ENCODE measurements at places on chromosomes 2 and 18.
A peak's percentile ranks its signal among the peaks of the same experiment; 100 is the strongest.

- no peak for DNase-seq
Measured at GRCh38 chr2:100274076-100274475, 48.2 kb downstream of the LONRF2 start.

DNA sequence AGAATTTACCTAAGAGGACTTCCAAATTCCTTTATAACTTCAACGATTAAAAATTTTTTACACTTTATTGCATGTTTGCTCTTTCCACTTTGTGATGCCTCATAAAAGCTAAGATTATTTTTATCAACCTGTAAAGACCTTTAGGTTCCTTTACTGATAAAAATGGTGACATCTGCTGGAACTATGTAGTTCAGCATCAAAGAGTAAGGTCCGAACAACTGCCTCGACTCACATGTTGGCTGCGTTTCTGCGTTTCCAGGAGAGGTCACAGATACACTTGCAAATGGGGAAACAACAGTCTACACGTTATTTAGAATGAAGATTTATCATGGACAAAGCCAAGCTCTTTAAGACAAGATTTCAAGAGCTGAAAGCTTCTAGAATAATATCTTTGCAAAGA lies 18.8 kb upstream of the TMX3 start:
- DNase-seq = peak; percentile 16

DNA sequence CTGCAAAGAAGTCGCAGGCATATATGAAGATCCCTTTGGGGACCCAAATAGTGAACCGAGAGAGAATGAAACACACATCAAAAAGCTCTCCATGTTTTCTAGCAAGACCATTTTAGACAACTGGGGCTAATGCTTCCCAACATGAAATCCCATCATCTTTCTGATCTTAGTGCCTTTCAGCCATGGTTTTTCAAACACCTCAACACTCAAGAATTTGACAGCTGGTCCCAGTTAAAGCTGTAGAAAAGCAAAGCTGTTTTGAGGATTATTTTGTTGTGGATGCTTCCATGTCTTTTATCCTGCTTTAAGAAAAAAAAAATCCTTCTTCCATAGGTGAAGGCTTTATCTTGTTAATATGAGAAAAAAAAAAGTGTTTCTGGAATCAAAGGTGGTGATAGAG lies 259.1 kb downstream of the STK39 start:
- DNase-seq = no peak

DNA sequence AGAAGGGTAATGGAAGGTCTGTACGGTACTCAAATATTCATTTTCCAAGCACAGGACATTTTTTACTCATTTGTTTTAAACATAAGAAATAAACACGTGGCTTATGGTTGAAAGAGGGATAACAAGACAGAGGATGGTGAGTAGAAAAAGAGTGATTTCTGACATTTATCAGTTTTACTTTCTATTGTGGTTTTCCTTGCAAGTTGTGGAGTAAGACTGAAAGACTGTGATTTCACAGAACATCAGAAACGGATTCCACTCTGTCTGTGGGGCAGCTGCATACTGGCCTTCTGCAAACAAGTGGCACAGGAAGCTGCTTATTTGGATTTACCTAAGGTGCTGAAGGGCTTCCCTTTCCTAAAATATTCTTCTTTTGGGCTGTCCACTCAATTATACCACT lies 122.2 kb upstream of the ITGB6 start:
- no peak for DNase-seq

DNA sequence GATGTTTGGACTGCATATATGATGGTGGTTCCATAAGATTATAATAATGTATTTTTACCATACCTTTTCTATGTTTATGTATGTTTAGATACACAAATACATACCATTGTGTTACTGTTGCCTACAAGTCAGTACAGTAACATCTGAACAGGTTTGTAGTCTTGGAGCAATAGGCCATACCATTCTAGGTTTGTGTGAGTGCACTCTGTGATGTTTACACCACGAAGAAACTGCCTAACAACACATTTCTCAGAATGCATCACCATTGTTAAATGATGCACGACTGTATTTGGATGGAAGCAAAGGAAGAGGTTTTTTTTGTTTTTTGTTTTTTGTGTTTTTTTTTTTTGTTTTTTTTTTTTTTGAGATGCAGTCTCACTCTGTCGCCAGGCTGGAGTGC lies 9.5 kb downstream of the DUSP19 start:
- DNase-seq = no peak

- peak; percentile 66 for DNase-seq
Measured at GRCh38 chr2:179837408-179837807, 24.0 kb downstream of the ZNF385B start.

DNA sequence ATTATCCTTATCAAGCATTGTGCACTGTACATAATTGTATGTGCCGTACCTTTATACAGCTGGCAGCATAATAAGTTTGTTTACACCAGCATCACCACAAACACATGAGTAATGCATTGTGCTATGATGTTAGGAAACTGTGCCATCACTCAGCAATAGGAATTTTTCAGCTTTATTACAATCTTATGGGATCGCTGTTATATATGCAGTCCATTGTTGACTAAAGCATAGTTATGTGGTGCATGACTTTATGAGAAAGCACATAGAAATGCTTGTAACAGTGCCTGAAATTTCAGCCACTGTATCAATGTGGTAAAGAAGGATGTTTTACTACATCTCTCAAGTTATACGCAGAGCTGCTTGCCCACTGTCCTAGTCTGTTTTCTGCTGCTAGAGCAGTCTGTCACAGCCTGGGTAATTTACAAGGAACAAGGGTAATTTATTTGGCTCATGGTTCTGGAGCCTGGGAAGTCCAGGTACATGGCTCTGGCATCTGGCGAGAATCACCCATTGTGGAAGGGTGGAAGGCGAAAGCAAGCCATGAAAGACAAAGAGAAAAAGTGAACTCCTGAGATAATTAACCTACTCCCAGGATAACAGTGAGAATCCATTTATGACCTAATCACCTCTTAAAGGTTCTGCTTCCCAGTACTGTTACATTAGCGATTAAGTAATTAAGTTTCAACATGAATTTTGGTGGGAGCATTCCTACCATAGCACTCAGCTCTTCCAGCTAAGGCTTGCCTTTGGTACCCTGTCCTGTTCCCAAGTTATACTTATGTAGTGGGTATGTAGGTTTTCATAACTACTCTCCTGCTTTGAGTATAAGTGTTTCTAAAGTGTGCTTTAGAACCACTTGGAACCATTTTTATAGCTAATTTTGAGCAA lies 4.6 kb downstream of the MAP3K20 start:
- peak; percentile 97 for DNase-seq

DNA sequence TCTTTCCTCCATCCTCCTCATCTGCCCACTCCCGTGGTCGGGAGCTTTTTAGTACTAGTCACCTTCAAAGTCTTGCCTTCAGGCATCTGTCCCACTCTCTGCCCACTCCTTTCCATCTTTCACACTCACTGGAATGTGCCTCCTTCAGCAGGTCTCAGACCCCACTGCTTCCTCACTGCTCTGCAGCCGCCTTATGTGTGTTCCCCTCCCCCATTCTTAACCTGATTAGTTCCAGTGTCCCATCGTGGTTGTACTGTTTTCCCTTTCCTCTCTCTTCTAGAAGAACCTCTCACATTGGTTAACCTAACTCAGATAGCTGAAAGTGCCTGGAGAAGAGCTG lies 3.0 kb downstream of the ARMC9 start:
- no peak for DNase-seq

DNA sequence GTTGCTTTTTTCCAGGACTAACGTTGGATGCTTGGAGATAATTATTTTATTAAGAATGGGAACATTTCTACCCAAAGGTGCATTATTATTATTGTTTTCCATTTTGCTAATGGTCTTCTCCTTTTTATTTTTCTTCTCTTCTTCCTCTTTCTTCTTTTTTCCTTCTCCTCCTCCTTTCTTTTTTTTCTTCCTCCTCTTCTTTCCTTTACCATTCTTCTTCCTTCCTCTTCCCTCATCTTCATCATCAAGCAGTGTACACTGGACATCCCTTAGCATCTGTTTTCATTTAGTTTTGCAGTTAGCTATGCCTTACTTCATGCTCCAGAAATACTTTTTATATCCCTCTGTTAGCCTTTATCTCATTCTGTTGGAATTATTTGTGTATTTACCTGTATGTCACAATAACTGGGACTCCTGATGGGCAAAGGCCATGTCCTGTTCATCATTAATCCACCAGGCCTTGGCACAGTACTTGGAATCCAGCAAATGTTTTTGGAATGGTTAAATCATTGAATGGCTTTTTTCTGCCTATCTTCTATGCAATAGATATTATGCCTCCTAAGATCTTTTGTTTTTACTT lies 162.7 kb downstream of the CAMKMT start:
- DNase-seq = no peak

DNA sequence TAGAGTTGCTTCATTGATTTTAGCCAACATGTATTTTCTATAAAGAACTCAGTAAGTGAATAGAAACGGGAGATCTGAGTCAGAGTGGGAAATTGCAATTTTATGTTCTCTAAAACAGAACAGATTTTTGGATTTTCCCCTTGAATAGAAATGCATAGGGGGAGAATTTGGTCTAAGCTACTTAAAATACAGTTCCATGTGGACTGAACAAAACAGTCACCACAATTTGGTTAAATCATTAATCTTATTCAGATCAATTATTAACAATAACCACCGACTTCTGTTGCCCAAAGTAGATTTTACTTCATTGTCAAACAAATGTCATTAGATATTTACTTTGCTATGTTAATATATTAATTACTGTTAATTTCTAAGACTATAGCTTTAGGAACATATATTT lies 107.7 kb downstream of the SCG2 start:
- DNase-seq = no peak

GRCh38 chr2:100242476-100242875 lies 79.8 kb downstream of the LONRF2 start:
- DNase-seq = no peak

All from HCEC 1CT (cell line).